ENCODE measurements at places on chromosomes 2 and 18.

DNA sequence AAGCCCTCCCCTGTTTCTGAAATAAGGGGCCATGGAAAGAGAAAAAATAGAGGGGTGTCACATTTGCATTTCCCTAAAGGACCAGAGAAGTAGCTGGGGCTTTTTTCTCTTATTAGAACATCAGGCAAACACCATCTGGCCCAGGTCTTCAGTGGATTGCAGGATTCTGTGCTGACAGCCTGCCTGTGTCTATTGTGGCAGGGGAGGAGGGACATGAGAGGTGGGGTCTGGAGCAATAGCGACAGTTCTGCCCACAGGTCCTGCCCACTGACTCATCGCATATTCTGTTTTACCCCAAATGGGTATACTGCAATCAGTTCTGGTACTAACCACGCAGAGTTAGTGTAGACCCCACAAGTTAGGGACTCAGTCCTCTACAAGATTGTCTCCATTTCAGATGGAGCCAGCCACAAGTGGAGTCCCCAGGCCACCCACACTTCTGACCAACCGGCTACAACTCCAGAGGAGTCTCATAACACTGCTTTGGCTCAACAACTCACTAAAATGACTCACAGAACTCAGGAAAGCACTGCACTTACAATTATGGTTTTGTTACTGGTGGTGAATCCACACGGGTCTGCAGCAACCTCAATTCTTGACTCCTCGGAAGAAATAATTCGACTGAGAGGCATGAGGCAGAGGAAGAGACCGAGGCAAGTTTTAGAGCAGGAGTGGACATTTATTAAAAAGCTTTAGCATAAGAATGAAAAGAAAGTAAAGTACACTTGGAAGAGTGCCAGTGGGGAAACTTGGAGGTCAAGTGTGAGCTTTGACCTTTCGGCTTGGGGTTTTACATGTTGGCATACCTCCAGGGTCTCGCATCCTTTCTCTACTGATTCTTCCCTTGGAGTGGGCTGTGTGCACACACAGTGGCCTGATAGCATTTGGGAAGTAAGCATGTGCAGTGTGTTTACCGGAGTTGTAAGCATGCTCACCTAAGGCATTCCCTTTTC lies 146.4 kb upstream of the SPATS2L start:
- no peak for DNase-seq

DNA sequence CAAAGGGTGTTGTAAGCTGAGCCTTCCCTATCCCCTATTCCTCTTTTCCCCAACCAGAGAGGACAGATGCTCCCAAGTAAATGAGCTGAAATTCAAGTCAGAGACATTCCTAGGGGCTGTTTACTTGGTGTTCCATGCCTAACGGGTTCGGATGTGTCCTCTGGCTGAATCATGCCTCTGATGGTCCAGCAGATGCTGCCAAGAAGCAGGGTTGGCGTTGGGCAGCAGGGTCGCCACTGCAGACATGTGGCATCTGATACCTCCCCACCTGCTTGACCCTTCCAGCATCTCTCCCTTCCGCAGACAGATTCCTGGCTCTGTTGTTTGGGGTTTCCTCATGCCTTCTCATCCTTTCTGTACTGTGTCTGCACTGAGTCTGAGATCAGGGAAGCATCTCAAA lies 108.3 kb downstream of the HNRNPLL start:
- no peak for DNase-seq

DNA sequence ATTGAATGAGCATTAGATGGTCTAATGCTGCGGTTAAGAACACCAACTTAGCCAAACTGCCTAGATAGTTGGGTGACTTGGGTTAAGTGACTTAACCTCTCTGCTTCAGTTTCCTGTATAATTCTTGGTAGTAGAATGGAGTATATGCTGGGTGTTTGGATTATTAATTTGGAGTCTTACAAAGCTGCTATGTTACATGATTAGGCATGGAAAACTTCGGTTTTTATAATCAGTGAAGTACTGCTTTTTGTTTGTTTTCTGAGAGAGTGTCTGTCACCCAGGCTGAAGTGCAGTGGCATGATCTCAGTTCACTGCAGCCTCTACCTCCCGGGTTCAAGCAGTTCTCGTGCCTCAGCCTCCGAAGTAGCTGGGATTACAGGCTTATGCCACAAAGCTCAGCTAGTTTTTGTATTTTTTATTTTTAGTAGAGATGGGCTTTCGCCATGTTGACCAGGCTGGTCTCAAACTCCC lies 4.5 kb downstream of the RPL37A start:
- no peak for DNase-seq

DNA sequence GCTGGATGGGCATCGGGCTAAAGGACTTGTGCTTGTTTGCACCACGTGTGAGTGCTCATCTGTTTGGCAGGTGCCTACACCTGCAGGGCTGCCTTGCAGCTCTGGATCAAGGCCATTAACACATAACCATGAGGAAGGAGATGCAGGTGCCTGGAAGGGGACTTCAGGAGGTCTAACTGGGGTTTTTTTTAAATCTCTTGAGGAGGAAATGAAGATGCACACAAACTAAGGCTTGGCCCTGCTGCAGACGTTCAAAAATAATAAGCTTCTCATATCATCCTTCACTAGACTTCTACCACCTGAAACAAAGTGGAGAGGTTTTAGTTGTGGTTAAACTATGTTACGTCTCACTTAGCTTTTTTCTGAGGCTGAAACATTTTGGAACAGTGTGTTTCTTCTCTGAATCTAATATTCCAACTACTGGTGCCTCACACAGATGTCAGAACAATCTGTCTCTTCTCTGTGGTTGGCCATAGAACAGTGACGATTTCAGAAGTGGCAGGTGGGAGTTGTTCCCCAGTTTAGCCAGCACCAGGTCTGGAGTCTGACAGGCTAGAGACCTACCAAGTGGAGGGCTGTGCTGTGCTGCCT lies 36.5 kb downstream of the BCL2L11 start:
- DNase-seq, result no peak

DNA sequence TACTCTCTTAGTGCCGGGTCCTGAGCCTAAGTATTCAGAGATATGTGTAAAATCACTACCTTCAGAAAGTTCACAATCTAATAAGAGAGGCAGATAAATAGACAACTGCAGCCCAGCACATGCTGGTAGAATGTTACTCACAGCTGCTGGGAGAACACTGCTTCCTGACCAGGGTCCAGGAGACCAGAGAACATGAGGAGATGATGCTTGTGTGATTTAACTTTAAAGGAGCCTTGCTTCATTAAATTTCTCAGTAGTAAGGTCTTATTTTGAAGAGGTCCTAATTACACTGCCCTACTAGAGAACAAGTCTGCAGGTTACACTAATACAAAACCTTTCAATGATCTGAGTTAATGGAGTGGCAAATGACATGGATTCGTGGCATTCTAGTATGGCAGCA lies 209.9 kb upstream of the TRIB2 start:
- no peak for DNase-seq

- DNase-seq, result no peak
These were observed 248.3 kb downstream of the KCNE4 start for GRCh38 chr2:223300326-223300725.

DNA sequence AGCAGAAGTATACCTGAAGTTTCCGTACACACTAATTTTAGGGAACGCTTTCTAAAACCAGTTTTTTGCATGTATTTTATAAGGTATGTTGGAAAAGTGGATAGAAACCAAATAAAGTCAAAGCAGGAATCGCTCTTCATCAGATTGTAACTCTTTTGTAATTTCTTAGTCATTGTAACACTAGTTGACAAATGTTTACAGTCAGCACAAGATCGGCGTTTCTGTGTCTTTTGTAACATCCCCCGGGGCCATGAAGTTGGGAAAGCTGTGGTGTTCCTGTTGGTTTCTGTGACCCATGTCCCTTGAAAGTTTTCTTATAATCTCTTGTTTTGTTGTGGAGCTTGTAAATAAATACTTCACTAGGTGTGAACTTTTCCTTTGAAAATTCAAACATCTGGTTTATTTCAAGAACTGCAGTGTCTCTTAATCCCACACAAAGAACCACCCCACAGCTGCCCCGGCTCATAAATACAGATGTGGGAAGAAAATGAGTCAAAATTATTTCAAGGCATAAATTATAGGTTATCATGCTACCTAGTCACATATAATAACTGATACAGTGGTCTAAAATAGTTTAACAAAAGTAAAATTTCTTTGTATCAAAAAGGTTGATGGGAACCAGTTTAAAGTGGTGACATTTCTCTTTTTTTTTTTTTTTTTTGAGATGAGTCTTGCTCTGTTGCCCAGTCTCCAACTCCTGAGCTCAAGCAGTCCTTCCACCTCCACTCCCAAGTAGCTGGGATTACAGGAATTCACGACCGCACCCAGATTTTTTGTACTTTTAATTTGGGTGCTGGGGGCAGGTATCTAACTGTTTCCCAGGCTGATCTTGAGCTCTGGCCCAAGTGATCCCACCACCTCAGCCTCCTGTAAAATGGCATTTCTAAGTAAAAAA lies 751 bp upstream of the NMI start:
- peak; percentile 20 for DNase-seq

DNA sequence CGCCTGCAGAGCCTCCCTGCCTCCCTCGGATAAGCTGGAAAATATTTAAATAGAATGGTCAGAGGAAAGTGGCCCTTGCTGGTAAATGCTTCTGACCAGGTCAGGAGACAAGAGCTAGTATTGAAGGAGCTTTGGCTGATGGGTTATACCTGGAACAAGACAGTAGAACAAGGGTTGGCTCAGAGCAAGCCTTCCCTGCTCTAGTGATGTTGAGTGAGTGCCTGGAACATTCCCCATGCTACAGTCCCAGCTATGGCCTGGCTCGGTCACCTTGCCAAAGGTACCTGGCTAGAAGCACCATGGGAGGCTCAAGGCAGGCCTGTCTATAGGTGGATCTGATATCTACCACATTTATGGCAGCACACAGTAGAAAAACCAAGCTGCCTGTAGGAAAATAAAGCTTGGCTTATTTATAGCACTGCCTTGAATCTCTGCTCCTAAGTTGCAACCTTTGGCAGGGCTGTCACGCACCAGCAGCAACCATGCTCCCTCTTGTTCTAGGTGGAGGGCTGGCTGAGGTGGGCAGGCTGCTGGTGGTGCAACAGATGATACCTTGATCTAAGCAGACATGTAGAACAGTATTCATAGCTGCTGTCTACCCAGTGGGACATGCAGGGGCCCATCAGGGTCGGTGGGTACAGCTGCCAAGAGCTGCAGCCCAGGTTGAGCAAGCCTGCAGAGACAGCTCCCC lies 66.7 kb upstream of the BCL2L11 start:
- DNase-seq, result no peak

DNA sequence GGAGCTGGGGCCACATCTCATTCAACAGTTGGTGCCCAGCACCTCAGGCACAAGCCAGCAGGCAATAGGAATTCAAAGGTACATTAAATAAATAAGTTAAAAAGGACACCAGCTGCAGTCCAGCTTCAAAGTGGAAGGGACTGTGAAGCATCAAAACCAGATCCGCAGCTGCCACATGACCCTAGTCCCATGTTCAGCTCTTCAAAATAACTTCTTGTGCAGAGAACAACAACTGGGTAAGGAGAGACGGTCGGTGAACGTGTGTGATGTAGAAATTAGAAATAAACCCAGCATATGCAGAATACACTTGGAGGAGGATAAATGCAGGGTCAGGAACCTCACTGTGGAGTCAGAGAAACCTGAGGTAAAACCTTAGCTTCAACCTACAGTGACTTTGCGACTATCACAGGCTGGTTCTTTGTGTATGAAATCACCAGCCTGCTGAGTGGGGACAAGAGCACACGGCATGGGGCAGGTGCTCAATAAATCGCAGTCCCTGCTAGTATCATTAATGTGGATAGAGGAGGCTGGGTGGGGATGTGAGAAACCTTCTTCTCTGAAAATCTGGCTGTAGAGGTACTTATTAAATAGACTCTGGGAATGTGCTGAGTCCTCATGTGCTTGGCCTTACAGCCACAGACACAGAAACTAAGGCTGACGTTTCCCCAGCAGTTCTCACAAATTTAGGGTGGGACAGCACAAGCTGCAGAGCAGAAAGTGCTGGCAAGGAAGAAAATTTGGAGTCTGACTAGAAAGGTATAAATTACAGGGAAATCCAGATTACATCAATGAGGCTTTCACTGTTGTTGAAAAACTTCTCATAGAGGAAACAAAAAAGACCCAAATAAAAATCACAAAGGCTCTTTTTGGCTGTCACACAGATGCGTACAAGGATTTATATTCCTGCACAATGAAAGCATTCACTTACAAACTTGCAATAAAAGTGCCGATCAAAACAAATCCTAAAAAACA lies 20.7 kb downstream of the FBXO15 start:
- no peak for DNase-seq

DNA sequence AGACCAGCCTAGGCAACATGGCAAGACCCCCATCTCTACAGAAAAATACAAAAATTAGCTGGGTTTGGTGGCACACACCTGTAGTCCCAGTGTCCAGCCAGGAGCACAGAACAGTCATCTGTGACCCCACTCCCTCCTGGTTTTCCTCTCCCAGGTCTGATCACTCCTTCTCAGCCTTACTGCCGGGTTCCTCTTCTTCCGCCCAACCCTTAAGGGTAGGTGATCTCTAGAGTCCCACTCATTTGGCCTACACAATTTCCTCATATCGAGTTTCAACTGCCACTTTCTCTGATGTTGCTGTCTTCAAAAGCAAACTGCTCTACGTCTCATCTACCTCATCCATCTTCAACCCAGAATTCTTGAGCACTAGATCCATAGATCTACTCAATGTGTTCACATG lies 13.4 kb upstream of the MAT2A start:
- DNase-seq, result no peak

DNA sequence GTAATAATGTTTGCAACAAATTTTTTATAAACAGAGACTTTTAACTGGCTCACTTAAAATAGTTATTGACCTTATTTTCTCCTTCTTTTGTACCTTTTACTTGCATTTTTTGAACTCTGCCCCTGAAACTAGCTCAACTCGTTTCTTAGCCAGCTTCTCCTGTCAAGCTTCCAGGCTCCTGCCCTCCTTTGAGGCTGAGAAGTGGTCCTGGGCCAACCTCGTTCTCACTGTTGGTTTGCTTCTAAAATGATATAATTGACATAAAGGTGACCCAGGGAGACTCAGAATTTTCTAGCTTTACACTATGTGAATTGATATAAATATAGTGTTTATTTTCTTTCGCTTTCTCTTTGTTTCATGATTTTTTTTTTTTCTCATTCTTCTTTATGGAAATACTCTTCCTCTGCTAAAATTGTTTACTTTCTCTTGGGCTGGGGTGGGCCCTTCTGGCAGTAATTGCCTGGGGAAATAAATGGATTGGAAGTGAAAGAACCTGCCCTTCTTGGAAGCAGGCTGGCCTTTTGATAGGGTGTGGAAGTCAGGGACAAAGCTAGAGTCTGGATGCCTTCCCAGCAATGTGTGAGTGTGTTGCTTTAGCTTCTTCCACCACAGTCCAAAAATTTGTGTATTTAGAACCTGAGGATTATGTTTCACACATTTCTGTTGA lies 30.7 kb downstream of the GPD2 start:
- no peak for DNase-seq

DNA sequence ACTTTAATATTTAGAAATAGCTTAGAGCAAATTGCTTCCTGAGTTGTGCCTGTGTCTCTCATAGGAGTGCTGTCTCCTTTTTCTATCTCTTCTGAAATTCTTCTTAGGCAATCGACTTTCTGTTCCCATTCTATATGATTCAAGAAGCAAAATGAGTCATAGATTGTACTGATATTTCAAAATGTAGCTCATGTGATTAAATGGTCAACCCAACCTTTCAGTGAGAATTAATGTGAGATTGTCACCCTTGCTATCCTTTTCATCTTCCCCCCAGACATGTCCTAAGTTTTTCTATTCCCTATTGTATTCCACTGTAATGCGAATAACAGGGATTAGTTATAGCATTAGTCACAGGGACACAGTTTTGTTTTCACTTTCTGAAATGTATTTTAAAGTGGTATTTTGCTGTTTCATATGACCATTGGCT lies 413.6 kb downstream of the THSD7B start:
- no peak for DNase-seq

All from stimulated activated CD4-positive, alpha-beta T cell treated with anti-CD3 and anti-CD28 coated beads, Interleukin-1b, Interleukin-23, amount 100 ng/mL, for 48 hours (primary cell).